ENCODE measurements at places on chromosomes 2 and 18.

DNA sequence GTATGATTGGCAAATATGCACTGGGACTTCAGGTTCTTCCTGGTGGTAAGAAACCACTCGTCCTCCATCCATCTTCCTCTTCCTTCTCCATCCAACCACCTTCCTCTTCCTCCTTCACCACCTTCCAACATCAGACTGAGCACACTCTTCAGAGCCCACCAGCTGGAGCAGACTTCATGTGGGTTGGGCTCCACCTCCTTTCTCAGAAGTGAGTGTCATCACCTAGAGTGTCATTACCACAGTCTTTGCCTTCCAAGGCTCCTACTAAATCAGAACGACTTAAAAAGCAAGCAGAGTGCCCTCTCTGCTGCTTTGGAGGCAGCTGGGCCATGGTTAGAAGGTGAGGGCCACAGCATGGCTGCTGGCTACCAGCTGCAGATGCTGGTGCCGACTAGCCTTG, 171.6 kb downstream of the SH3RF3 start:
- no peak for DNase-seq

DNA sequence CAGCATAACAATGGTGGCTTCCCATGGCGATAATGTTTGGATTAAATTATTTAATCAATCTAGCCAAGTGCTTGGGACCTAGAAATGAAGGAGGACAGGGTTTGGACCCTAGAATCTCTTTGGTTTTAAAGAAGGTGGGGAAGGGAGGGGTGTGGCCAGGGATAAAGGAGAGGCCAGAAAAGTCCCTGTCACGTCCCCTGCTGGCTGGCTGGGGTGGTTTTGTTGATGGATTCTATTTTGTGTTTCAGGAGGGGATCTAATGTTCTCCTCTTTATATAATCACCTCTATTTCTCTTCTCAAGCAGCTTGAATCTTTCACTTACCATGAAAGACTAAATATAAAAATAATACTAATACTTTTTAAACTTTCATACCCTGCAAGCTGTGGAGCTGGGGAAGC, 52.6 kb upstream of the GALR1 start:
- DNase-seq = no peak

DNA sequence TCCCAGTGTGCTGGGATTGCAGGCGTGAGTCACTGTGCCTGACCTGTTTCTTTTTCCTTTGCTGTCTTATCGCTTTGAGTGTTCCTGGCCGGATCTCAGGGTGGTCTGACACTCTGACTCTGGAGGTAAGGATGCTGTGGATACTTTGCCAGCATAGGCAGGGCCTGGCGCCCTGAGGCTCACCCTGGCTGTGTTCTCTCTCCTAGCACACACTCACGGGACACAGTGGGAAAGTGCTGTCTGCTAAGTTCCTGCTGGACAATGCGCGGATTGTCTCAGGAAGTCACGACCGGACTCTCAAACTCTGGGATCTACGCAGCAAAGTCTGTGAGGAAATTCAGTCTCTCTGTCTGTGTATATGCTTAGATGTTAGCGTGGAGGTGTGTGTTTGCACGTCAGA, 18.0 kb upstream of the SAG start:
- no peak for DNase-seq

DNA sequence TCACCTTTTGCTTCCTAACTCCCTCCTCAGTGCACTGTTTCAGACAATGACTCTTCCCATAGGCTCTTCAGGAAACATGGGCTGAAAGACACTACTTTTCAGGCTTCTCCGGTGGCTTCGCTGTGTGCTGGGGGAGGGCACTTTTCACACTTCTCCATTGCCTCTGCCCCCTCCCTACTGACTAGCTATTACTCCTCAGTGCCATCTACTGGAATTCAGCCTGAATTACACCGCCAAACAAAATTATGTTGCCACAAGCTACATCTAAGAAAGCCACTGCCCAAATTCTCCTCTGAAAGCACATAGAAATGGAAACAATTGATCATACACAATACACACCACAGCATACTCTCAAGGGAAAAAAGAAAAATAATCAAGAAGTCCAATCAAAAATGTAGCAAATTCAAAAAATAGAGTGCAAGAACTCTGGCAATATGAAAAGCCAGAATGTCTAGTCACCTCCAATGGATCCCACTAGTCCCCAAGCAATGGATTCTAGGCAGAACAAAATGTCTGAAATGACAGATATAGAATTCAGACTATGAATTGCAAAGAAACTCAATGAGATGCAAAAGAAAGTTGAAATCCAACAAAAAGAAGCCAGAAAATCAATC, 1139.4 kb upstream of the GYPC start:
- no peak for DNase-seq

- DNase-seq = no peak
Measured at GRCh38 chr2:180497621-180498152, 482.7 kb upstream of the UBE2E3 start.

DNA sequence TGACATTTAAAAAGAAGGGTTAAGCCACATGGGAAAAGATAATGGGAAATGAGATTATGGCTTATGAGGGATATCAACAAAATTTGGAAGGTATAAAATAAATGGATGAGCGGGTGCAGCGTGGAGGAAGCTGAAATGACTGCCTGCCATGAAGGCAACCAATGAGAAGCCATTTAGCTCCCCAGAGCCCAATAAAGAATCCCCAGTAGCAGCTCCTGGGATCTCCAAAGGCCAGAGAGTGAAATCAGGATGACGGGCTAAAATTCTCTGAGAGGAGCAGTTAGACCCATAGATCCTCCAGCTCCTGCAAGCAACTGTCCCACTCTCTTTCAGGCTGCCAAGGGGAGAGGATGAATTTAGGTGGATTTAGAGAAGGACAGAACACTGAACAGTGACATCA, 12.9 kb upstream of the MAPRE3 start:
- DNase-seq = no peak

- no peak for DNase-seq
Measured at GRCh38 chr2:157684940-157685466, 56.3 kb upstream of the ACVR1C start.

DNA sequence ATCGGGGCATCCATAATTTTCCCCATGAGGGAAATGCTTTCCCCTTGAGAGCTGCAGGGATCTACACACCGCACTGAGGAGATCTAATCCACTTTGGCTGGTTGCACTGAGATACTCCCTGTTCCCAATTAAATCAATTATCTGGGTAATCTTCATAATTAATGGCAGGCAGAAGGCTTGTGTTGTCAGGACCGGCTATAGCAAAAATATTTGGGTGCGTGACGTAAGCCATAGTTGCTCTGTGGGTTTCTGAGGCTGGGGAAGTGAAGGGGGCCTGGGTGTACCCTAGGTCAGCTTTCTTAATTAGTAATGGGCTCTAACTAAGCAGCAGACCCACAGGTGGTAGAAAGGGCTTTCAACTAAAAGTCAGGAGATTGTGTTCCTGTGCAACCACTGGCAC, 62.8 kb upstream of the UPP2 start:
- DNase-seq = no peak

- no peak for DNase-seq
Measured at GRCh38 chr2:189770590-189771322, 8.2 kb upstream of the OSGEPL1 start.

- DNase-seq = no peak
Measured at GRCh38 chr2:152054593-152054992, 44.3 kb downstream of the CACNB4 start.

DNA sequence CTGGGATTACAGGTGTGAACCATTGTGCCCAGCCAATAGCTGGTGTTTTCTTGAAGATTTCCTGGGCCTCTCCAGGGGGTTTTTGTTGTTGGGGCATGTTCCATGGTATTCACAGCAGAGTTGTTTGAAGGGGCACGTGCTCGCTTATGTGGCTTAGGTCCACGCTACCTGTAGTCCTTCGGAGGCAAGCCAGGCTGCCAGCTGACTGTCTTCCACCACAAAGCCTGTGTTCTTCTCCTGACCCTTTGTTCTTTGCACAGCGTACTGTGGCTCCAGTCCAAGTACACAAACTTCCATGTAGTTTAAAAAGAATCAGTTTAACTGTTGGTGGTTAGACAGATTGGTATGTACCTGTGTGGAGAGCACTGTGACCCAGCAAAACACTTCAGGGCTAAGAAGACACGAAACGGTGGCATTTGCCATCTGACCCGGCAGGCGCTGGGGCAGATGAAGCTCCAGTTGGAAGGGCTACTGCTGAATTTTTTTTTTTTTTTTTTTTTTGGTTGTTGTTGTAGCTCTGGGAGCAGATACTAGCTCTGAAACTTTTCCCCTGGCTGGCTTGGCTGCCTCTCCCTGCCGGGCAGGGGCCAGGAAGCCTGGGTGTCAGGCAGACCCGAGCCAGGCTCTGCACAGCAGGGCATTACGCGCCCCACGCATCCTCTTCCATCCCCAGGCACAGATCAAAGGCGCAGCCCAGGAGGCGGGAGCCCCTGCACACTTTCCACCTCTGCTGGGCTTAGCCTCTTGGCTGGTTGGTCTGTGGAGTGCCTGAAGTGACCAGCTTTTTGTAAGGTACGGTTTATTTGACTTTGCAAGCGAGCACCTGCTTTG, 5.7 kb downstream of the GREB1 start:
- DNase-seq = no peak

DNA sequence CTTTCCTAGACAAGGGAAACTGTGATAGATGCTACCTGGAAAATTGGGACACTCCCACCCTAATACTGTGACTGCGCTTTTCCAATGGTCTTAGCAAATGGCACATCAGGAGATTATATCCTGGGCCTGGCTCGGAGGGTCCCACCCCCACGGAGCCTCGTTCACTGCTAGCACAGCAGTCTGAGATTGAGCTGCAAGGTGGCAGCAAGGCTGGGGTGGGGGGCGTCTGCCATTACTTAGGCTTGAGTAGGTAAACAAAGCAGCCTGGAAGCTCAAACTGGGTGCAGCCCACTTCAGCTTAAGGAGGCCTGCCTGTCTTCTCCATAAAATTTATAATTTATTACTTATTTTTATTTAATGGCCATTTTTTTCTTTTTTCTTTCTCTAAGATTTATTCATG, 802.1 kb upstream of the SLC39A10 start:
- no peak for DNase-seq

GRCh38 chr2:175180701-175181103, 808 bp downstream of the ATP5MC3 start:
- peak; percentile 38 for DNase-seq

DNA sequence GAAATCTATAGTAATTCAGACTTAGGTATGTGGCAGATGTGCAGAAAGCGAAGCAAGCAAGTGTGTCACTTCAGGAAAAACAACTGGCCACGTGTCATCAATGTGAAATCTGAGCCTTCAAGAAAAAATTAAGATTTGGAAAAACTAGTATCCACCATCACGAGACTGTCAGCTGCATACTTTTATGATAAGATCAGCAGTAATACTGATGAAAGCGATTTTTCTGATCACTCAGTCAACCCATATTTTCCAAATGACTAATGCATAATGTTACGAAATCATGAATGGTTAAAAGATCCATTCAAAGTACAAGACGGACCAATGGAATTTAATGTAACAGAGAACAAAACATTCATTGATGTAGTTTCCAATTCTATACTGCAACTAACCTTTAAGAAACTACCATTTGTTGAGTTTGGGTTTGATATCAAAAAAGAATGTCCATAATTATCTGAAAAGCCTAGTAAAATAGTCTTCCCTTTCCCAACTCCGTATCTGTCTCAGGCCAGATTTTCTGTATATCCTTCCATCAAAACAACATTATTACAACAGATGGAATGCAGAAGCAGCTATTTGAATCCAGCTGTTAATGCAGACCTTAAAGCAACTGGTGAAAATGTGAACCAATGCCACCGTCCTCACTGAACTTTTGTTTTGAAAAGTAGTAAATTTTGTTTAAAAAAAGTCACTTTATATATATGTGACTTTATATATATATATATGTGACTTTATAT, 17.0 kb upstream of the BCL2 start:
- no peak for DNase-seq

GRCh38 chr2:63875559-63876245, 34.0 kb downstream of the UGP2 start:
- no peak for DNase-seq

DNA sequence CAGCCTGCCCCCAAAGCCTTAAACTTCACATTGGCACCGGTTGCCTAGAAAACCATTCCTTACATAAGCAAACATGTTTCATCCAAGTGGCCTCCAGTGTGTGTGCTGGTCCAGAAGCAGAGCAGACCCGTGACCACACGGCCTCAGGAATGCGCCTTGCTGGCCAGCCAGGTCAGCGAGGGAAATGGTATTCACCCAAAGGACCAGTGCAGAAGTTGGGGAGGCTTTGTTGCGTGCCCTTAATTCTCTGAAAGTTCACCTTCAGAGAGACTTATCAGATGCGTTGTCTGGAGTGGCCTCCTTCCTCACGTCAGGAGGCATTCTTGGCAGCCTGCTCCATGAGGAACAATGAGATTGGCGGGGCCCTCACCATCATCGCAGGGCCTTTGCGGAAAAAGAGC, 25.9 kb downstream of the NRP2 start:
- no peak for DNase-seq

DNA sequence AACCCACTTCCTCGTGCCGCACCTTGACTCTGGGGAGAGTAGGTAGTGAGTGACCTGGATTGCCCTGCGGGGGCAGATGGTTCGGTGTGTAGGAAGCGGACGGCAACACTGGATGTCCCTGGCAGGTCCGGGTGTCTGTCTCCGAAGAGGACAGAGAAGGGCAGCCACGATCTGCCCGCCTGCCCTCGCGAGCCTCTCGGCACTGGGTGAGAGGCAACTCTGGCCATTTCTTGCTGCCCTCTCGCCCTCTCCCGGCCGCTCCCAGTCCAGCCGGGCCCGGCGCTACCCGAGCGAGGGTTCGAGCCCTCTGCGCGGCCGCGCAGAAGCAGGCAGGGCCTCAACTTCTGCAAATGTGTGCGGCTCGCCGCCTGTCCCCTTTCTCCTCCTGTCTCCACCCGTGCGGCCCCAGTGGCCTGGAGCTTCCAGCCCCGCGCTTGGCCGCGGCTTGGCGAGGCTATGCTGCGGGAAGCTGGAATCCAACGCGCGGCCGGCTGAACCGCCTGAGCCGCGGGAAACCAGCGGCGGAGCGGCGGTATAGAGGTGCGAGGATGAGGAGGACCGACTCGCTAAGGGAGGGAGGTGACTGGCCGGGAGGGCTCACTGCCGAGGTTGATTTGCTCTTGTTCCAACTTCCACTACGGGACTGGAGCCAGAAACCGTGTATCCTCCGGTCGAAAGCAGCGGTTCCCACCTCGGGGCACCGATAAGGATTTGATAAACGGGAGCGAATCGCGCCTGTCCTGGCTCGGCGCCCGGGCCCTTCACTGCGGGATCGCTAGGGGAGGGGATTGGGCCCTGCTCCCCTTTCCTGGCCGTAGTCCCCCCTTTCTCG, 1.5 kb downstream of the EPAS1 start:
- DNase-seq = no peak

DNA sequence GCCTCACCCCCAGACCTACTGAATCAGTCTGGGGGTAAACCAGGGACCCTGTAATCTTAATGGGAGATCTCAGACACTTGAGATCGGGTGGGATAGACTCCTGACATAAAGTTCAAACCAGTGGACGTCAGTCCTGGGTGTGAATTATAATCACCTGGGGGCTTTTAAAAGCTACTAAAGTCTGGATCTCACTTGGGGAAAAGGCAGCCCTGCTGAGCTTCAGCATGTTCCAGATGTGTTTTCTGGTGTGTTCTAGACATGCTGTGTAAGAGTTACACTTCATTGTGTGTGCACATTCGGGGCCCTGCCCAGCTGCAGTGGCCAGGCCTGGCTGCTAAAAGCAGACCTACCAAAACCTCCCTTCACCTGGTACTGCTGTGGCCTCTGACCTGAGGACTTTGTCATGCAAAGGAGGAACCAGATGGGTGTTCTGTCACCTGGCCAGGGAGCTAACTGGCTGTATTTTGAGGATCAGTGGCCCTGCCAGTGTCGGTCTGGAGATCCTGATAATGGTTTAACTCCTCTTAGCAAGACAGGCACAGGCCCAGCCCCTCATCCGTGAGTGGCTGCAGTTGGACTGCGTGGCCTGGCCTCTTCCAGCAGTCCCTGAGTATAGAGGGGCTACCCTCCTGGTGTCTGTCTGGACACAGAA, 10.6 kb downstream of the RRM2 start:
- no peak for DNase-seq

GRCh38 chr2:85712849-85713612, 18.9 kb downstream of the GNLY start:
- no peak for DNase-seq

Measured in CD4-positive, alpha-beta T cell treated with Interleukin-4 for 4 hours (primary cell).